ENCODE measurements at places on chromosomes 16 and 17. TPM values are rescaled to one million over a fixed set of nuclear protein-coding genes. Genes with fewer than 3 reads are reported as not detected.

Gene HS3ST4
- 0.06 TPM for total RNA-seq

GRCh38 chr17:50412188-50412732, 13.8 kb upstream of the ACSF2 start:
- no peak for DNase-seq

DNA sequence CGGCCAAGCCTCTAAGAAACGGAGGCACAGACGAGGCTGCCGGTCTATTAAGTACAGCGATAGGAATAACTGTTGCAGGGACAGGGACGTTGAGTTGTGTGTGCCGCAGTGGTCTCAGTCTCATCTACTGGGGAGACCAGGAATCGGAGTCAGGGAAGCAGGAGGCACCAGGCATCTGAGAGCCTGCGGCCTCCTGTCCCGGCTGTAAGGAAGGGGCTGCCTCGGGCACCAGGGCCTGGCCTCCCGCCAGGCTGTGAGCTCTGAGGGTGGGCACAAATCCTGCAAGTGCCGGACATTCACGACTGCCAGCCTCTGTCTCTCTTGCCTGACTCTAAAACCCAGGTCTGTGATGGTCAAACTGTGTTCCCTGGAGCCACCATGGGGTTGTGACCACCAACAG, 76.0 kb downstream of the ARHGAP23 start:
- DNase-seq, result no peak

DNA sequence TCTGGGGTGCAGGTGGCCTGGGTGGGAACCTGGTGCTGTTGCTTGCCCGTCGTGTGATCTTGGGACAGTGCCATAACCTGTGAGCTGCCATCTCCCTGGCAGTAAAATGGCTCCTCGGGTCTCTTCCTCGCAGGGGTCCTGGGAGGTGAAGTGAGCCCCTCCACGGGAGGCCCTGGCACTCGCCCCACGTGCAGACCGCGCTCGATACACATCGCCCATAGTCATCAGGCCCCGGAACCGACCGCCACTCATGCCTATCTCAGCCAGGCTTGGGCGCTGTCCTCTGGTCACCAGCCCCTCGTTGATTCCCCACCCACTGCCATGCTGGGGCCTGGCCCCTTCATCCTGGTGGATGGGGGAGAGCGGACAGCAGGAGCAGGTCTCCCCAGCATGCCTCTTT, 21.5 kb upstream of the OSGIN1 start:
- no peak for DNase-seq

DNA sequence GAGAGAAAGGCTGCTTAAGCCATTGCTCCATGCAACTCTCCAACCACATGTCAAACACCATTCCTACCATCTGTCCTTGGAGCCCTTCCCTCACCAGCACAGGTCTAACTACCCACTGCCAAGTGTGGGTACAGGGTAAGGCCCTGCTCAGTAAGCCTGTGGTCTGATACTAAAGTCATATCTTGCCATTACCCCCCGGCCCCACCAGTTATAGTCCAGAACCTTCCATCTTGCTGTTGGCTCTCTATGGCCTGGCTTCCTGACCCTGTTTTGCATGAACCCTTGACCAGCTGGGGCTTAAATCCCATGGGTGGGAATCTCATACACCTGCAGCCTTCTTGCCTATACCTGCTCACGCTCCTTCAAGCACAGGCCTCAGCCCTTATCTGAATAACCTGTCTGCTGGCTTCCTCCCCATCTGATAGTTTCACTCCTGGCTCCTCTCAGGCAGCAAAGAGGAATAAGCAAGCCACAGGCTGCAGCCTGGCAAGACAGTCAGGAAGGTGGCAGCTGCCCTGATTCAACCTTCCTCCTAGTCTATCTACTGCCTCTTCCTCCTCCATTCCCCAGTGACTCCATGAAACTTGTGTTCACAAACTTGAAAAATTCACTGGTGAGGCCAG, 64.1 kb downstream of the ZFHX3 start:
- DNase-seq, result peak; percentile 38

- no peak for DNase-seq
Measured at GRCh38 chr16:1832838-1833454, 5.9 kb downstream of the FAHD1 start.

Data from lung (tissue), 17 donors.